ENCODE measurements at places on chromosomes 1 and 21. TPM values are rescaled to one million over a fixed set of nuclear protein-coding genes. Genes with fewer than 3 reads are reported as not detected.
A peak's percentile ranks its signal among the peaks of the same experiment; 100 is the strongest.

- H3K4me3 ChIP-seq, result no peak overlapping the region
- H3K27me3 ChIP-seq, result no peaks in the 10 kb centered on the region
- H3K4me1 ChIP-seq, result no peaks in the 10 kb centered on the region
- DNase-seq, result no peak
- no peaks in the 10 kb centered on the region for H3K36me3 ChIP-seq
Measured at GRCh38 chr21:32044205-32045180, 171.7 kb downstream of the HUNK start.

DNA sequence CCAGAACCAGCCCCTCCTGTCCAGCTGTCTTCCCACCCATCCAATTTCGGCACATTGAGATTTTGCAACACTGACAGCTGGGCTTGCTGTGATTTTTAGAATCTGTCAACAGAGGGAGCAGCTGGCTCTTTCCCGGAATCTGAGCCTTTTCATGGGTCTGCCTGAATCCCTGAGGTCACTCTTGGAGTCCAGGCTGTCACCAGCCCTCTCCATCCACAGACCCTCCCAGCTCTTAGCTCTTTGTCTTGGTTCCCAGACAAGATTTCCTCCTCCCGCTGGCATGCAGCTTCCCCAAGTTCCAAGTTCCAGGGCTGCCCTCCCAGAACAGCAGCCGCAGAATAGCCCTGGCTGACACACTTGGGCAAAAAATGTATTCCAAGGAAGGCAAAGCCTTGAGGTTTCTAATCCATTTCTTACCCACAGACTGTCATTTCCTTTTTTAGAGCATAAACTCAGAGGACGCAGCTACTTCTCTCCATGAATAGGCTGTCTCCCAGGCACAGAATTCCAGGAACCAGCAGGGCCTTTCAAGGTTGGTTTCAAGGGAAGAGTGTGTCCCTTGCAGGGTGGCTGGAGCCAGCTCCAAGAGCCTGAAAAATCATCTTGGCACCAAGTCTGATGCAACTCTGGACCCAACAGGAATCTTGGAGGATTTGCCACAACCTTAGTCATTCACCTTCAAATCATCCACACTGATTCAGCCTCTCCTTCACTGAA, 7.1 kb upstream of the TMEM61 start:
- peaks cover 15% of the 10 kb centered on the region for H3K4me1 ChIP-seq
- no peaks in the 10 kb centered on the region for H3K36me3 ChIP-seq
- no peak for DNase-seq
- no peak overlapping the region for H3K4me3 ChIP-seq
- H3K27me3 ChIP-seq, result no peaks in the 10 kb centered on the region
- H3K27ac ChIP-seq, result peak overlapping the region; percentile 77

DNA sequence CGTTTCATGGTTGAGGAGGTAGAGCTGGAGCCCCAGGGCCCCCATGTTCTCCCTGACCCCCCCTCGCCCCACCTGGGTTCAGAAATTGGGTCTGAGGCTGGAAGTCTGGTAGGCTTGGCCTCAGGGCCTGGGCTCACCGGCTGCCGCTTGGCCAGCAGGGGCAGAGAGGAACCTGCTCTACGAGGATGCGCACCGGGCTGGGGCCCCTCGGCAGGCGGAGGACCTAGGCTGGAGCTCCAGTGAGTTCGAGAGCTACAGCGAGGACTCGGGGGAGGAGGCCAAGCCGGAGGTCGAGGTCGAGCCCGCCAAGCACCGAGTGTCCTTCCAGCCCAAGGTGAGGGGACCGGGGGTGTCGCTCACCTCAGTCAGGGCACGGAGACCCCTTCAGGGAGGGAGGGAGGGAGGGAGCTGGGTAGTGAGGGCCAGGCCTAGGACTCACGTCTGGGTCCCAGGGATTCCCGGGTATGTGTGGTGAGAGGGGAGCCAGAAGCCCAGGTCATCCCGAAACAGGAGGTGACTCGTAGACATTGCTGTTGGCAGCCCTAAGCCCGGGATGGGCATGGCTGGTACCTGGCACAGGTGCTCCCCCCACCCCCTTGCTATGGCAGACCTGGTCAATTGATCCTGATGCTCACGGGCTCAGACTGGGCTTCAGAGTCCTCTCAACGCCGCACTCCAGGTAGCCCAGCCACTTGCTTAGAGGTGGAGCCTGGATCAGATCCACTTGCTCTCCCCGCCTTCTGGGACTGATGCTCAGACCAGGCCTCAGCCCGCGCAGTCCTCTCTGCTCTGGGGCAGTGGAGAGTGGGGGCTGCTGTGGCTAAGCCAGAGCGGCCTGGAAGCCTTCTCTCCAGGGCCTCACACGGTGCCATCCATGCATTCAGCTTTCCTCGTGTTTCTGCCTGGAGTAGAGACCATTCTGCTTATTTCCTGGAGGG, 68.4 kb downstream of the ARHGEF10L start:
- DNase-seq, result no peak
- no peak overlapping the region for H3K4me3 ChIP-seq
- H3K27me3 ChIP-seq, result no peaks in the 10 kb centered on the region
- H3K36me3 ChIP-seq, result peaks cover 80% of the 10 kb centered on the region
- H3K27ac ChIP-seq, result peak overlapping the region; percentile 72
- peaks cover 45% of the 10 kb centered on the region for H3K4me1 ChIP-seq

Gene NUDC
- total RNA-seq, result 19.2 TPM

Gene KCNE1
- total RNA-seq, result 5.7 TPM

GRCh38 chr1:19209439-19209989, 552 bp downstream of the UBR4 start:
- no peaks in the 10 kb centered on the region for H3K27me3 ChIP-seq
- peaks cover 9% of the 10 kb centered on the region for H3K36me3 ChIP-seq
- H3K4me3 ChIP-seq, result peak overlapping the region; percentile 75
- peaks cover 6% of the 10 kb centered on the region for H3K4me1 ChIP-seq
- peak overlapping the region; percentile 90 for H3K27ac ChIP-seq

Gene PYHIN1
- 2.8 TPM for total RNA-seq

DNA sequence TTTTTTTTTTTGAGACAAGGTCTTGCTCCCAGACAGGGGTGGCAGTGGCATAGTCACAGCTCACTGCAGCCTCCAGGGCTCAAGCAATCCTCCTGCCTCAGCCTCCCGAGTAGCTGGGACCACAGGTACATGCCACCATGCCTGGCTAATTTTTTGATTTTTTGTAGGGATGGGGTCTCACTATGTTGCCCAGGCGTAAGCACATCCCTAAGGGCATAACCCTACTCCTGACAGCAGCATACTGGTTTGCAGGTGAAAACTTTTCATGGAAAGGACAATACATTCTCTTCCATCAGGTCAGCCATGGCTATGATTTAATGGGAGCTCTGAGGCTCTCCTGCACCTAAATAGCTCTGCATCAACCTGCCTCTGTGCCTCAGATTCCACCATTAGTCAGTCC, 29.4 kb downstream of the UBIAD1 start:
- H3K4me3 ChIP-seq, result no peak overlapping the region
- no peaks in the 10 kb centered on the region for H3K4me1 ChIP-seq
- no peak overlapping the region for H3K27ac ChIP-seq
- no peaks in the 10 kb centered on the region for H3K27me3 ChIP-seq
- H3K36me3 ChIP-seq, result peaks cover 3% of the 10 kb centered on the region
- DNase-seq, result no peak

Gene SPATA17
- not detected for total RNA-seq

Gene TBCE
- total RNA-seq, result 67.8 TPM

Measured in ascending aorta (tissue), 2 donors.